NCI-H2029 (cell line): ENCODE measurements at places on chromosomes 11 and 22.

- DNase-seq, result no peak
These were observed 15.1 kb downstream of the TBC1D22A start for GRCh38 chr22:46777609-46777970.

DNA sequence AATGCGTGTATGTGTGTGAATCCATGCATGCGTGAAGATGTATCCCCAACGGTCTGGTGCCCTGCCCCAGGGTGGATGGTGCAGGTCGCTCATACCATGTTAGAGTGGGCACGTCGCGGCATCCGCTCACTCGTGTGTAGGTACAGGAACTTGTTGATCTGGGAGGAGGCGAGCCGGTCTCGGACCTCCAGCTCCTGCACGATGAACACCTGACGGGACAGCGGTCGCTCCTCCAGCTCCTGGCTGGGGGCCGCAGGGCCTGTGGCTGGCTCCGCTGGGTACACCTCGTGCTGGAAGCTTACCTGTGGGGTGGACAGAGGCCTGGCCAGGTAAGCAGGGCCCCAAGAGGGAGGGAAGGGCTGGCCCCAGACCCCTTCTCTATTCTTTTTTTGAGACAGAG is 18.5 kb downstream of the ATG2A start:
- no peak for DNase-seq

DNA sequence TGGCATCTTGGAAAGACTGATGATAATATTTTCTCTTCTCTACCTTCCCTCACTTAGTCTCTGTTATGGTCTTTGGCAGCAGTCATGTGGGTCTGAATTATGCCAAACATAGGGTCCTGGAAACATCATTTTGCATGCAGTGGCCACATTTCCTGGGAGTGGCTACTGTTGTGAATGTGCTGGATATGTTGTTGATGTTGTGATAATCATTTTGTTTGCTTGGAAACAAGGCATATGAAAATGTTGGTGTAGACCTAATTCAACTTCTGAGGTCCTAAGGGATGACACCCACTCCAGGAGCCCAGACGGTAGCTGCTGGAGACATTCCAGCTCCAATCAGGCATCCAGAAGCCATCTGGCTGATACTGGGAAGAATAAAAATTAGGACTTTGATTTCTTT is 109.7 kb downstream of the DCDC1 start:
- DNase-seq, result no peak

DNA sequence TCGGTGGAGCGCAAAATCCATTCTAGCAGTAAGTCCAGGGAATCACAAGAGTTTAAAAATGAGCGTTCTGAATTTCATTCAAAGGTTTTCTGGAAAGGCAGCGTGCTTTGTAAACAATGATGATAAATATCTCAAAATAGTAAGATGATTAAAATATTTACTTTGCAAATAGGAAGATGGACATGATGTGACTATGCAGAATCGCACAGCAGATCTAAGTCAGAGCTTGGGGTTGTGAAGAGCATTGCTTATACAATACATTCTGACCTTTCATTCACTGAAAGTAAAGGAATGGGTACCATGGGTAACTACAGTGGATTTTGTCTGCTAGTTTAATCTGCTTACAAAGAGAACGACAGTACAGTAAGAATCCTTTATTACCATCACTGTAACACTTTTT is 77.5 kb downstream of the PPP6R3 start:
- DNase-seq, result no peak

GRCh38 chr22:46537946-46538813 is 760 bp upstream of the CELSR1 start:
- no peak for DNase-seq

- DNase-seq, result no peak
These were observed 50.4 kb upstream of the A4GALT start for GRCh38 chr22:42770941-42771647.

DNA sequence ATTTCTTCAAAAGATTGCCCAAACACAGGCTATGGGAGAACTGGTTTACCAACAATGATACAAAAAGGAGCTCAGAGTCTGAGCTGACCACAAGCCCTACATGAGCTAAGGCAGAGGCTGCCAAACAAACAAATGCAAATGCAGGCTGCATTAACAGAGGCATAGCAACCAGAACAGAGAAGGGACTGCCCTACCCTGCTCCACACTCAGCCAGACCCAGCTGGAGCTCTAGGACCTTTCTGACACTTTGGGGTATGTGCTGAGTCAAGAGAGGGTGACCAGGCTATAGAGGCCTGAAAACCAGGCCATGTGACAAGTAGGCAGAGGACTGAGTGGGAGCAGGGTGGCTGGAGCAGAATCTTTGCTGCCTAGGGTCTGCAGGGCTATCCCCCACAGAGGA is 17.8 kb upstream of the P2RY2 start:
- no peak for DNase-seq

- no peak for DNase-seq
These were observed 248.1 kb downstream of the DLG2 start for GRCh38 chr11:85379066-85379465.

DNA sequence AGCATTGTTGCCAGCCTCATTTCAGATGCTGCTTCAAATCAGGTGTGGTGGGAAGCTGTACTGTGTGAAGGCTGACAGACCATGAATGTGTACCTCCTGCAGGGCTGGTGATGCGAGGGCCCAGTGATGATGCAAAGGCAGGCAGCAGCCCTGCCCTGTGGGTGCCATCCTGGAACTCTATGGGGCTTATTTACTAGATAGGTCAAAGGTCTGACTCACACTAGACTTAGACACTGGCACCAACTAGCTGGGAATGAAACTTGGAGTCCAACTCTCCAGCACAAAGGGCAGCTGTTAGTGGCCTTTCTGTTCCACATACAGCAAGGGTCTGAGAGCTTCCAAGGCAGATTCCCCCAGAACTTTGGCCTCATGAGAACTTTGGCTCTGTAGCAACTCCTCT is 138.4 kb downstream of the TTC17 start:
- no peak for DNase-seq

DNA sequence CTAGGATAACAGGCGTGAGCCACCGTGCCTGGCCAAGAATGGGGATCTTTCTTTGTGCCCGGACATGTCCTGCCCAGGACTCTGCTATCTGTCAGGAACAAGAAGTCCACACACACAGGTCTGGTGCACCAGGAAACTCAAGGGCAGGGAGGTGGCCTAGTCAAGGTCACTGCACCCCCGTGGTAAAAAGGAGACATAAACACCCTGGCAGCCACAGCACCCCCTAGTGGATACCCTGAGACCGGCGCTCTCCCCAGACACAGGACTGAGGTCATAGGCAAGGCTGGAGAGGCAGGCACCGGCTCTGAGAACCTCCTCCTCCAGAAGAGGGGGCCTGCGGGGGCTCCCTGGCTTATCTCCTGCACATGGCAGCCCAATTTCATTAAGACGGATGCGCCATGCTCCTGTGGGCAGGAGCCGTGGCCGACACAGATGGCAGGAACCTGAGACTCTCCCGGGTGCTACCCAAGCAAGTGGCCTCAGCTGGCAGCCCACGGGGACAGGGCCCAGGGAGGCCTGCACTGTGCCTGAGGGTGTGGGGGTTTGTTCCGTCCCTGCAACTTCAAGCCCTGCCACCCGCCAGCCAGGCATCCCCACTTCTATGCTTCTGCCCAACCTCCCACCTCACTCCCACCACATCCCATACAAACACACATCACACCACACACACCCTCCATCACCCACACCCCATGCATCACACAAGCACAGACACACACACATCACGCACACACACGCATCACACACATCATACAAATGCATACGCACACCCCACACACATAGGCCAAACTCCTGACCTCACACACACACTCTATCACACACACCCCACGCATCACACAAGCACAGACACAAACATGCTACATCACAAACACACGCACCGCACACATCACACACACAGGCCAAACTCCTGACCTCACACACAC is 19.6 kb downstream of the MACROD1 start:
- no peak for DNase-seq

GRCh38 chr11:61369372-61370348 is 7.5 kb downstream of the TMEM138 start:
- no peak for DNase-seq

DNA sequence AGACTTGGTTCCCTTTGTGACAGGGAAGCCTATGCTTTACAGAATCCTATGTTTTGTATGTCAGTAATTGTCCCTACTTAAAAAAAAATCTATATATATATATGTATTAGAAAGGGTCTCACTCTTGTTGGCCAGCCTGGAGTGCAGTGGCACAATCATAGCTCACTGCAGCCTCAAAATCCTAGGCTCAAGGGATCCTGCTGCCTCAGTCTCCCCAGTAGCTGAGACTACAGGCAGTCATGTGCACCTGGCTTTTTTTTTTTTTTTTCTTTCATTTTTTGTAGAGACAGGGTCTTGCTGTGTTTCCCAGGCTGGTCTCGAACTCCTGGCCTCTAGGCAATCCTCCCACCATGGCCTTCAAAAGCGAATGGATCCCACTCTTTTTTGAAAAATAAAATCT is 2.1 kb upstream of the NEAT1 start:
- no peak for DNase-seq
